ENCODE measurements at places on chromosomes 5 and 9.

GRCh38 chr5:34721327-34721726 is 65.2 kb downstream of the RAI14 start:
- no peak for DNase-seq

DNA sequence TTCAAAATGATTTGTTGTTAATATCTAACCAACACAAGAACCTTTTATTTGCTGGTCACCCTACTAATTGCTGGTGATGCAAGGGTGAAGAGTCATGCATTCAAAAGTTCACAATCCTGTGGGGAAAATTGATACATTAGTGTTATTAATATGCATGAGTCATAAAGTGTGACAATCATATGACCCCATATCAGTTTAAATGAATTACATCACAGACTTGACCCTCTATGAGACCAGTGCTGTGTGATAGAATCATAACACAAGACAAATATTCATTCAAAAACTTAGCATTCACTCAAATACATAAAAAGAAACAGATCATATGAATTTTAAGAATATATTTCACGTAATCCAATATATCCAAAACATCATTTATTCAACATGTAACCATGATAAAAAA is 304.6 kb upstream of the CDH12 start:
- no peak for DNase-seq

DNA sequence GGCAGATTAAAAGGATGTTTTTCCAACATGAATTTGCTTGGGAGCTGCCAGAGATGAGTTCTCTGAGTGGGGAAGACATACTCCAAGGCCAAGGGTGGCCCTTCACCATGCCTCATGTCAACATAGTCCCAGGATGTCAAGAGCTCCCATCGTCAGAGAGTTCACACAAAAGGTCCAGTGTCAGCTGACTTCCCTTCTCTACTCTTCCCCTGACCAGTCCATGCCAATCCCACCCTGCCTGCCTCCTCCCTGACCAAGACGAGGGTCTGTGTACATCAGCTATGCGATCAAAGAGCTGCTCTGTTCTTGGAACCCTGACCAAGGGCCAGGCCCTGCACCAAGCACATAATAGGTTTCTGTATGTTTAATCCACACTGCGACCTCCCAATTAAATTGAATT is 71.2 kb upstream of the ZNF622 start:
- no peak for DNase-seq

DNA sequence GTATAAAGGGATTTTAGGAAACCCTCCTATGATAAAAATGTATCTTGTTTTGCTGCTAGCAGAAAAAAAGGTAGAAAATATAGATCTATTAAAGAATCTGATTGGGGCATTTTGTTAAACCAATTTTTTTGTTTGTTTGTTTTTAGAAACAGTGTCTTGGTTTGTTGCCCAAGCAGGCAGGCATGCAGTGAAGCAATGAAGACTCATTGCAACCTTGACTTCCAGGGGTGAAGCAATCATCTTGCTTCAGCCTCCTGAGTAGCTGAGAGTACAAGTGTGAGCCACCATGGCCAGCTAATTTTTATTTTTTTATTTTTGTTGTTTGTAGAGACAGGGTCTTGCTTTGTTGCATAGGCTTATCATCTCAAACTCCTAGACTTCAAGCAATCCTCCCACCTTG is 755.8 kb upstream of the EDIL3 start:
- no peak for DNase-seq

DNA sequence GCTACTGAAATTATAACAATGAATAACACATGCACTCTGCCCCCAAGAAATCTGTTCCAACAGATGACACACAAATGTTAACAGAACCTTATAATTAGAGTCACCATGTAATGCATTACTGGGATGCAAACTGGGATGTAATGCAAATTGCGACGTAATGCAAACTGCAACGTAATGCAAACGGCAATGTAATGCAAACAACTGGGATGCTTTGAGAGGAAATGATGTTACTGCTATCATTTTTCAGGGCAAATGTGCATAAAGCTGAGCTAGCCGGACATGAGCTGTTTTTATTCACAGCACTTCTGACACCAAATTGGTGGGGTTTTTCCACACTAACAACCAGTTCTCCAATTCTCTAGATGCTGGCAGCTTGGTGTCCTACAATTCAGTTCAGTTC is 117.2 kb downstream of the ADAMTS16 start:
- DNase-seq = no peak

- no peak for DNase-seq
These were observed 99.8 kb upstream of the SSBP2 start for GRCh38 chr5:81850501-81851357.

DNA sequence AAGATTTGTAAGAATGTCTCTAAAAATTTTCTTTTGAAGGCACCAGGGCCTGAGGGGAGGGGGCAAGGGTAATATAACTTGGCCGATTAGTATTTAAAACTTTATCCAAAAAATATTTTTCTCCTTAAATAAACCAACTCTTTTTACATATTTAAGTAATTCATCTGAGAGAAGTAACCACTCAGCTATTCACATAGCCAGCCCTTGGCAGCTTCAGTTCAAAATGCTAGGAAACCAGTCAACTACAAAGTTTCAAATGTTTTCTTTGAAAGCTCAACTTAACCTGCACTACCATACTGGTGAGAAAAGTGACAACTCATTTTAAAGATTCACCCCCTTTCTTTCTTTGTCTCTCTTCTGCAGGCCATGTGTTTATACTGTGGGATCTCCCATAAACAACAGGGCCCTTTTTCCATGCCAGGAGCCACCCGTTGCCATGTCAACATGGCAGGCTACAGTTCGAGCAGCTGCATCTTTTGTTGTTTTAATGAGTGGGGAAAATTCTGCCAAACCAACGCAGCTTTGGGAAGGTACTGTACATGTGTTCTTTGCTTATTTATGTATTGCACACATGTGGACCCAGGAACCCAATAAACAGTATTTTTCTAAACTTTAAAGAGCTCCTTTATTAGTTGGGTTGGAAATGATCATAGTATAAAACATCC is 46.3 kb downstream of the AOPEP start:
- DNase-seq = no peak

DNA sequence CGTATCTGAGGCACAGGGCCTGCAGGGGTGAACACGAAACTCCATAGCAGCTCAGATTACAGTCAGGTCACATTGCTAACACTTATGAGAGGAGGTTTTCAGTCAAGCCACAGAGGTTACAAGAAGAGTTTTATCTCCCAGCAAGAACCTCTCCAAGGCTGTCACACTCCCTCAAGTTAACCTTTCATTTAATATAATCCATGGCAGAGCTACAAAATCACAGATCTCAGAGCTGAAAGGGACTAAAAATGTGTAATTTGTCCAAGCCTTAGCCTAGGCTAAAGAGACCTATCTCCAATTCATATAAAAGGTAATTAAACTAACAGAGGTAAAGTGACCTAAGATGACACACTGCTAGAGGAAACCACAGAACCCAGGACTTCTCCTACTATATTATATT is 57.2 kb downstream of the MLANA start:
- DNase-seq = no peak

- no peak for DNase-seq
These were observed 42.7 kb downstream of the IQGAP2 start for GRCh38 chr5:76445830-76446229.

DNA sequence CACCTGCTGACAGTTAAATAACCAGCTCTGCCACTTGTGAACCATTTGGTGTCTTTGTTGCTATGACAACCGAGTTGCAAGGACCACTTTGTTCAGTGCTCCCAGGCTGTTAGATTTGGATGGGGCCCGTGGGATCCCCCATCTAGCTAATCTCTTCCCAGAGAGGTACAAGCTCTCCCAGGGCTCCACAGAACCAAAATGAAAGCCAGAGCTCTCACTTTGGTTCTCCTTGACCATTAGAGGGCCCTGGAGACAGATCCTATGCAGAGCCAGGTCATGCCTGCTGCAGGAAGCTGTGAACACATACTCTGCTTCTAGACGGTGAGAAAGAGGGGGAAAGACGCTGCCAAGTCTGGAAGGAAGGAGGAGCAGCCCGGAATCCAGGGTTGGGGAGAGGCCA is 224.6 kb downstream of the GABBR2 start:
- no peak for DNase-seq

- no peak for DNase-seq
These were observed 94.2 kb upstream of the FBN2 start for GRCh38 chr5:128632264-128632663.

GRCh38 chr5:56159521-56159947 is 73.6 kb downstream of the ANKRD55 start:
- DNase-seq = peak; percentile 94

DNA sequence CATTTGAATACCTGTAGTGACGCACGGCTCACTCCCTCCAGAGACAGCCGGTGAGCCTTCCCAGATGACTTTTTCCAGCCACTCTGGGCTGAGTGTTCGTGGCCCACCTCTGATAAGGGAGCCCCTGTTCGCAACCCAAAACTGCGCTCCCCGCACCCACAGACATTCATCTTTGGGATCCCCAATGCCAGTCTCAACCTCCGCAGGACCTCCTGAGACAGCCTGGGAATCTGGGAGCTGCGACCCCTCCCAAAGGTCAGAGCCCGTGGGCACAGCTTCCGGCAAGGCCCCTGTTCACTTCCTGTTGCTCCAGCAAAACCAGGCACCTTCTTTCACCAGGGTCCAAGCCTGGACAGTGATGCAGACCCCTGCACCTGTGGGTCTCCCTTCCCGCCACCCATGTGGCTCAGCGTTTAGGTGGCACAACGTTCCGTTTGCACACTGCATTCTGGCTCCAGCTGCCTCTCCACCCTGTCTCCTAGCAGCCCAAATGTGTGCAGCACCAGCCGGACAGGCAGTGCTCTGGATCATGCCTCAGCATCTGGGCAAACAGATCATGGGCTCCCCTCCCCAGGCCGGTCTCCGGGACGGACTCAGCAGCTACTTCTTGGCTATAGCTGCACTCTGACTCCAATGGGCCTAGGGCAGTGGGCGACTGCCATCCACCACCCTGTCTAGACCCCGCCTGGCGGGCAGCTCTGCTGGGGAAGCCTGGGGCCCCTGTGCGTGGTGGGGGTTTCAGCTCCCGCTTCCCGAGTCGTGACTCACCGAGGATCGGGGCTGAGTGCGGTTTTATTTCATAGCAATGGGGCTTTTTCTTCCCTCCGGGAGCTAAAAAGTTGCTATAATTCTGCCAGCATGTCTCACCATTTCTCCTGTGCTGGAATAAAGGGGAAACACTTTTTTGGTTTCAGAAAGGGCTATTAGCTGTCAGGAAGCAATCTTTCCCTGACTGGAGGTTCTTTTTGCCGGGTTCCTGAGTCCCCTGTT is 156.0 kb downstream of the OLFM1 start:
- DNase-seq = no peak

Measured in suppressor macrophage treated with lipopolysaccharide for 4 hours (primary cell).